ENCODE measurements at places on chromosomes 7 and 10. TPM values are rescaled to one million over a fixed set of nuclear protein-coding genes. Genes with fewer than 3 reads are reported as not detected.

The PHYHIPL gene
- total RNA-seq: not detected

DNA sequence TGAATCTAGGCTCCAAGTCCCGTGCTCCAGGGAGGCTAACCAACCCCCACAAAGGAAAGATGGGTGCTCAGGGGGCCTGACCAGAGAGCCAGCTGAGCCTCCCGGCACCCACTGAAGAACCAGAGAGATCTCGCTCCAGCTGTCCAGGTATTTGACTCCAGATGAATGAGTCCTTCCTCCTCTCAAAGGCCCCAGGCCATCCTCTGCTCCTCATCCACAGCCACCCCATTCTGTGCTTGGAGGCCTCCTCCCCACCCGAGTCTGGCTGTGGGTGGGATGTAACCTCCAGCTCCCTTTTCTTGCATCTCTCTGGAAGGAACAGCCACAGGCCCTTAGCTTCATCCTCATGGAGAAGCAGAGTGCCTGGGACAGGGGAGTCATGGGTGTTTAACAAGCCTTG lies 44.6 kb downstream of the VSTM4 start:
- no peak for DNase-seq

DNA sequence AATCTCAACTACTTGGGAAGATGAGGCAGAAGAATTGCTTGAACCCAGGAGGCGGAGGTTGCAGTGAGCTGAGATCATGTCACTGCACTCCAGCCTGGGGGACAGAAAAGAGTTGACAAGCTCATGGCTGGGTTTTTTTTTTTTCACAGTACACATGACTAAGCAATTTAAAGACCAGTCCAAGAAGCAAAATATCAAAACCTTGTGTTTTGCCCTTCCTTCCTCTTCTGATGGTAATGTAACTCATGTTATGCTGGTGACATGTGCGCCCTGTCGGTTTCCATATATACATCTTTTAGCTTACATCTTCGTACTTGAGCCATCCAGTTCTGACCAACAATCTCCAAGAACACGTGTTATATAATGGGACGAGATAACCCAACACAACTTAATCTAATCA lies 237.7 kb upstream of the PLXDC2 start:
- DNase-seq: no peak

- DNase-seq: no peak
Measured at GRCh38 chr10:52578871-52579405, 193.6 kb downstream of the MBL2 start.

The SPDYE2B gene
- total RNA-seq: not detected

GRCh38 chr7:102387064-102387463 lies 9.1 kb upstream of the PRKRIP1 start:
- no peak for DNase-seq

DNA sequence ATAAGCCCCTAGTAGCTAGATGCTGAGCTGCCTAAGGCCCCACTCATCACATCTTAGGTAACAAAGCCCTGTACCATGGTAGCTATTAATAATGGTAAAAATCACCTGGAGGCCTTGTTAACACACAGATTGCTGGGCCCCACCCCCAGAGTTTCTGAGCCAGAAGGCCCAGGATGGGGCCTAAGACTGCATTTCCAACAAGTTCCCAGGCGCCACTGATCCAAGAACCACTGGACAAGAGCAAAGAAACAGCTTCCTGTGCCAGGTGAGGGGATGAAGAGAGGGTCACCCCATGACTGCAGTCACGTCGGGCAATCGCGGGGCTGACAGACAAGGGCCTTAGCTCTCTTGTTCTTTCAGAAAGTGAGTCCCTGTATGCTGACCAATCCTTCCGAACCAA lies 46.8 kb downstream of the ACSM6 start:
- DNase-seq: no peak

DNA sequence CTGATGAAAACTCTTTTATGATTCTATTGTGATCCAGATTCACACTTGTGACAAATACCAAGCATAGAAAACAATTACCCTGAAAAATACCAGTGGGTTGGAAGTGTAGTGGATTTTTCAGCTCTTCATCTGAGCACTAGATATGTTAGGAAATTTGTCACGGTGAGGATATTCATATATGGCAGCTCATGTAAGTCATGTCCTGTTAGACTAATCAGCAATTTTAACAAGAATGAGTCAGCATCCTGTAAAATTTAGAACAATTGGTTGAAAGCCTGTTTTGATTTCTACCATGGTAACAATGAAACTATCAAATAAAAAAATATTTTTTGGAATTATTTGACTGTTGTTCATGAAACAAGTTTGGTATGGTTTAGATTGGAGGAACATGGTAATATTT lies 334.3 kb downstream of the CACNA2D1 start:
- DNase-seq: no peak

DNA sequence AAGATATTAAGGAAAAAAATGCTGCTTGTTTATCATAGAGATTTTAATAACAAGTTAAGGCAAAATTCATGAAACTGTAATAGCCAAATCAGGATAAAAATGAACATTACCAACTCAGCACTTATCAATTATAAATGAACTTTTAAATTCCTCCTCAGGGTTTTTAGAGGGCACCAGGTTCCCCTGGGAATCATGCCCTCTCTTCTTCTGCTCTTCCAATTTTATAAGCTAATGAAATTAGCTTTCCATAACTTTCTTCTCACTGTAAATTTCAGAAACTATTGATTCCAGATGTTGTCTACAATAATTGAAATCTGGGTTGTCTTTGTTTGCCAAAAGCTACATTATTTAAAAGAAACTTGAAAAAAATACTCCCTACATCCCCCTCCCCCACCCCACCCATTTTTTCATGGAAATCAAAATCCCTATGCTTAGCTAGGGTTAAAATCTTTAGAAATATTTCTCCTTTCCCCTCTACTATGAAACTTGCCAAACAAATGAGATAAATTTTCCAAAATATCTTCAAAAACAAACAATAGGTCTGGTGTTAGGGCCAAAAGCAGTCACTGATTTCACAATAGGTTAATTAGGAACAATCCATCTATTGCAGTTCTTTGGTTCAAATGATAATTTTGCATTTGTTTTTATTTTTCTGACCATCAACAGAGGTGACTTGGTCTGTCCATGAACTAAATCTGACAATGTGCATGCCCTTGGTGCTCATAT lies 187.7 kb downstream of the DOCK4 start:
- DNase-seq: no peak

The IL2RA gene
- total RNA-seq: 27.5 TPM

- no peak for DNase-seq
Measured at GRCh38 chr7:77419102-77419501, 3.0 kb upstream of the GSAP start.

GRCh38 chr10:125479059-125479458 lies 203.9 kb downstream of the TEX36 start:
- no peak for DNase-seq

DNA sequence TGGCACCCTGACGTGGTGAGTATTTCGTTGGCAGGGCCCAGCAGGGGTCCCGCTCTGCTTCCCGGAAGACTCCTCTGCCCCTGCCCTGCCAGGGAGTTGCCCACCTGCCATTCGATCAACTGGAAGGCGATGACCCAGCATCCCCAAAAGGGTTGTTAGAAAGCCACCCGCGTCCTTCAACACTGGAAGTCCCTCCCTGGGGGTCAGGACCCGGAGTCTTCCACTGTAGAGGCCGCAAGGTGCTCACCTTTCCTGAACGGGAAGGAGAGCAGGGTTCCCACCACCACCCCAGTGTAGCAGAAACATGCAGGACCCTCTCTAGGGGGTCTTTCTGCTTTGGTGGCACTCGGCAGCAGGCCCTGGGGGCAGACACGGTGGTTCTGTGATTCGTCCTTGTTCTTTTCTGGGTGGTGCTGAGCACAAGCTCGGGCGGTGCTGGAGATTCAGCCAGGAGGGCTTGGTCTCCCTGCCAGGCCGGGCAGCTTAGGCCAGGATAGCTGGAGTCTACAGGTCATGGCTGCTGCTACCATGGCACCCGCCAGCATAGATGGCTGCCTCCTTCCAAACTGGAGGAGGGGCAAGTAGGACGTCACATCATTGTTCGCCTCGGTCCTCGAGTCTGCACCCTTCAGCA lies 19.6 kb upstream of the DPYSL4 start:
- DNase-seq: no peak

- DNase-seq: no peak
Measured at GRCh38 chr10:75773231-75773780, 341.9 kb downstream of the LRMDA start.

GRCh38 chr10:3616880-3617279 lies 168.1 kb downstream of the KLF6 start:
- DNase-seq: no peak

DNA sequence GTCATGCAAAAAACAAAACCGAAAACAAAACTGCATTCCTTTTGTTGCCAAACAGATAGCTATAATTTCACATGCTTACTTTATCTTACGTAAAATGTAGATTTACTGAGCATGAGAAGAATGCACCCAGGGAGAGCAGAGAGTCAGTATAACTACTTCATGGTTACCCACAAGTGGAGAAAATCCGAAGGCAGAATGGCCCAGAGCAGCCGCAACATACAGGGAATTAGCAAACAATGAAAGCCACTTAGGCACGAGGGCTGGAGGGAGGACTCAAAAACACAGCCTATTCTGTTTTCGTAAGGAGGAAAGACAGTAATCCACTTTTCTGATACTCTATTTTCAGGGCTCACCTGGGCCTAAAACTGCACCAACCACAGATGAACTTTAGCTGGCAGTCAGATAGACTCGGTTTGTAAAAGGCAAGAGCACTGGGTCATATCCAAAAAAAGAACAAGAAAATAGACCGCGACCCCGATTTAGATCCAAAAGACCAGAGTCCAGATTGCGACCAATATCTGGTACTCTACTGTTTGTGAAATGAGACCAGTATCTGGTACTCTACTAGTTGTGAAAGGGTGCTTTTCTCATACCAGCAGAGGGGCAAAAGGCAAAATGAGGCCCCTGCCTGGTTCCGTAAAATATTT lies 1.3 kb downstream of the ITPRIP start:
- no peak for DNase-seq

- DNase-seq: no peak
Measured at GRCh38 chr7:114819616-114820362, 102.1 kb upstream of the MDFIC start.

The MUC12 gene
- total RNA-seq: not detected

The DMBT1 gene
- total RNA-seq: not detected

DNA sequence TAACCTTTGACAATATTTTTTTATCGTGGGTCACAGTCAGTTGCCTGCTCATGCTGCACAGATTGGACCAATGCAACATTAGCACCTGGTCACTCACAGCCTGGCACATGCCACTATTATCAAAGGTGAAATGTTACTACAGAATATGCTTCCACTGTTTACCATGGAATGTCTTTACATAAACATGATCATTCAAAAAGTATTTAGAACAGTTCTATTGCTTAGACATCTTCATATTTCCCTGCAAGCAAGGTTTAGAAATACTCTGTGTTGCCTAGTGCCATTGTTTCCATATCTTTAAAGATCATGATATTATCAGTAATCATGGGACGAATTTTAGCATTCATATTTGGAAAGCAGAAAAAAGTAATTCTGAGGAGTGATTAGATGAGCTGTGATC lies 179.9 kb upstream of the CHRM2 start:
- no peak for DNase-seq

The SH2D4B gene
- not detected for total RNA-seq

The GPR158 gene
- total RNA-seq: not detected

The ARMC10 gene
- 33.4 TPM for total RNA-seq

- no peak for DNase-seq
Measured at GRCh38 chr7:155161690-155162089, 91.6 kb downstream of the HTR5A start.

The GNGT1 gene
- total RNA-seq: not detected

The GOLGA7B gene
- 0.08 TPM for total RNA-seq

The LRRD1 gene
- 0.42 TPM for total RNA-seq

The NKX6-2 gene
- not detected for total RNA-seq

GRCh38 chr7:47690902-47691558 lies 109.1 kb upstream of the TNS3 start:
- no peak for DNase-seq

The MNX1 gene
- total RNA-seq: 5.7 TPM

The GARIN1A gene
- 0.29 TPM for total RNA-seq

DNA sequence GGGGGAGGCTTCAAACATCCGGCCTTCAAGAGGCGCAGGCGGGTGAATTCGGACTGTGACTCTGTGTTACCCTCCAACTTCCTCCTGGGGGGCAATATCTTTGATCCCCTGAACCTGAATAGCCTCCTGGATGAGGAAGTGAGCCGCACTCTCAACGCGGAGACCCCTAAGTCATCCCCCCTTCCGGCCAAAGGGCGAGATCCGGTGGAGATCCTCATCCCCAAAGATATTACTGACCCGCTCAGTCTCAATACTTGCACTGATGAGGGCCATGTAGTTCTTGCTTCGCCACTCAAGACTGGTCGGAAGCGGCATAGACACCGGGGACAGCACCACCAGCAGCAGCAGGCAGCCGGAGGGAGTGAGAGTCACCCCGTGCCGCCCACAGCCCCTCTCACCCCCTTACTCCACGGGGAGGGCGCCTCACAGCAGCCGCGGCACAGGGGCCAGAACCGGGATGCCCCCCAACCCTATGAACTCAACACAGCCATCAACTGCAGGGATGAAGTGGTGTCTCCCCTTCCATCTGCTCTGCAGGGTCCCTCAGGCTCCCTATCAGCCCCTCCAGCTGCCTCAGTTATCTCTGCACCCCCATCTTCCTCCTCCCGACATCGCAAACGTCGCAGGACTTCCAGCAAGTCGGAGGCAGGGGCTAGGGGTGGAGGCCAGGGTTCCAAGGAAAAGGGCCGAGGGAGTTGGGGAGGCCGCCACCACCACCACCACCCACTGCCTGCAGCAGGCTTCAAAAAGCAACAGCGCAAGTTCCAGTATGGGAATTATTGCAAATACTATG lies 1.1 kb downstream of the MEPCE start:
- DNase-seq: no peak

GRCh38 chr7:152588350-152588749 lies 87.6 kb downstream of the XRCC2 start:
- DNase-seq: no peak

DNA sequence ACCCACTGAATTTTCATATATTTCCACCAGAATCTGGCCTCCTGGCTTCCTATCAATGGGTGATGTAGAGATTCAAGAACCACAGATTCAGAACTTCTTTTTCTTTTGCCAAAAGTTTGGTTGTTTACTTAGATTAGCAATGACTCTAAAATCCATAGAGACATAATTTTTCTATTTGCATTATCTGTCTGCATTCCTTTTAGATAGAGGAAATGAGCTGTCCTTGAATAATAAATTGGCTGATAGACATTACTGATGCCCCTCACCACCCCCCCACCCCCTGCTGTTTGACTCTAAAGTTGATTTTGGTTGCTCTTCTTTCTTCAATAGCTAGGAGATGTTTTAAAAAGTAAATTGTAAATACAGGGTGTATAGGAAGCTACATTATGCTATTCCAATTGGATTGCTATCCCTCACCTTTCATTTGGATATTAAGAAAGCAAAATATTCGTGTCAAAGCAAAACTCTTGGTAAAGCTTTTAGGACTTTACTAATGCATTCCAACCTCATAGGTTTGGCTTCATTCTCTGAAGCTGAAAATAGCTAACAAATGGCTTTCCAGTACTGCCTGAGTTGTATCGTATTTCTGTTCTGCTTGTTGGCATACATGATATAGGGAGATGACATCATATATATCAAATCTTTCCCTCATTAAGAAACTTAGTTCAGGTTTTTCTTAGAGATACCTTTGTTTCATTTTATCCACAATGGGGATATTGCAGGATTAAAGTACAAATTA lies 606.0 kb downstream of the ARL4A start:
- no peak for DNase-seq

- no peak for DNase-seq
Measured at GRCh38 chr7:140317597-140317996, 80.7 kb downstream of the SLC37A3 start.

- DNase-seq: no peak
Measured at GRCh38 chr7:115516341-115516740, 514.2 kb downstream of the TFEC start.
